ENCODE measurements at places on chromosomes 16 and 17.
A peak's percentile ranks its signal among the peaks of the same experiment; 100 is the strongest.

GRCh38 chr17:40560592-40561293 lies 4.5 kb downstream of the CCR7 start:
- peak; percentile 73 for DNase-seq

GRCh38 chr17:73940511-73940910 lies 263.0 kb upstream of the RPL38 start:
- DNase-seq = no peak

- no peak for DNase-seq
These were observed 28.5 kb upstream of the SLC7A5 start for GRCh38 chr16:87897521-87898505.

GRCh38 chr17:68013385-68013784 lies 17.1 kb upstream of the C17orf58 start:
- DNase-seq = no peak

- DNase-seq = no peak
These were observed 30.5 kb downstream of the HS3ST2 start for GRCh38 chr16:22844416-22844815.

DNA sequence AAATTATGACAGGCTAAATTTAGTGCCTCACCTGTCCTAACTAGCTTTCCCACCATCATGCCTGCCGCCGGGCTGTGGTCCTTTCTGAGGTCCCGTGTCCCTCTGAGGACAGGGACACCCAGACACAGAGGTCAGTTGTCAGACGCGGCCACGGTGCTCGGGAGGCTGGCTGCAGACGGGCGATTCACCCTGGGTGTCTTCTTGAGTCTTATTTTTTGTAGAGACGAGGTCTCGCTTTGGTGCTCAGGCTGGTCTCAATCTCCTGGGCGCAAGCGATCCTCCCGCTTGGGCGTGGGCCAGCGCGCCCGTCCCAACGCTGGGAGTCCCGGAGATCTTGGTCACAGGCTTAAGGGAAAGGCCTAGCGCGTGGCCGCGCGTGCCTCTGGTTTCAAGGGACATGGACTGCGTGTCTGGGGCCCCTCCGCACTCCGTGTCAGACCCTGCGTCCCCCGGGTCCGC lies 797 bp upstream of the RAB11FIP3 start:
- peak; percentile 55 for DNase-seq

DNA sequence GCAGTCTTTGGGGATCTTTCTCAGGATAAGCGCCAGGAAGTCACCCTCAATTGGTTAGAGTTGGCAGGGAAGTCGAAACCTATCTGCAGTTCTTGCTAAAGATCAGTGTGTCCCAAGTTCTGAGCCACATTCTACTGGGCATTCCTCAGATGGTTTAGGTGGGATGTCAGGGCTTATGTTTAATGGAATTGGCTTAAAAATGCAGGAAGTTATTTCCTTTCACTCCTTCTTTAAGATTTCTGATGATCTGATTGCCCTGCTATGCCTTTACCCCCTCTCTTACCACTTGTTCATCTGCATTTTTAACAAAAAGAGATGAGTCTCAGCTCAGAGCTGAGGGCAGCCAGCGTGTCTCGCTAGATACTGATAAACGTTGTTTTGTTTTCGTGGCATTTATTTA lies 30.8 kb downstream of the FOXL1 start:
- DNase-seq = no peak

DNA sequence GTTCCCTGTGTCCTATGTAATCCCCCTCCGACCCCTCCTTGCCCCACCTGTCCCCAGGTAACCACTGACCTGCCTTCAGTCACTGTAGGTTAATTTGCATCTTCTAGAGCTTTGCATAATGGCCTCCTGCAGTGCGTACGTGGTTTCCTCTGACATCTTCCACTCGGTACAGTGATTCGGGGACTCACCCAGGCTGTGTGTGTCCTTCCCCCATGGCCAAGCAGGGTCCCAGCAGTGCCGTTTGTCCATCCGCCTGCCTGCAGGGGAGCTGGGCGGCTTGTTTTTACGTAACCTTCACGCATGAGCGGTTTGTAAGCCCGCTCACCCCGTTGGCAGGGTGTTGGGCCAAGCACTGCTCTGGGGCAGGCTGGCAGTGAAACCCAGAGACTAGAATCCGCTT lies 7.9 kb downstream of the MAPK8IP3 start:
- DNase-seq = no peak

GRCh38 chr16:68660359-68660795 lies 15.3 kb downstream of the CDH3 start:
- no peak for DNase-seq

DNA sequence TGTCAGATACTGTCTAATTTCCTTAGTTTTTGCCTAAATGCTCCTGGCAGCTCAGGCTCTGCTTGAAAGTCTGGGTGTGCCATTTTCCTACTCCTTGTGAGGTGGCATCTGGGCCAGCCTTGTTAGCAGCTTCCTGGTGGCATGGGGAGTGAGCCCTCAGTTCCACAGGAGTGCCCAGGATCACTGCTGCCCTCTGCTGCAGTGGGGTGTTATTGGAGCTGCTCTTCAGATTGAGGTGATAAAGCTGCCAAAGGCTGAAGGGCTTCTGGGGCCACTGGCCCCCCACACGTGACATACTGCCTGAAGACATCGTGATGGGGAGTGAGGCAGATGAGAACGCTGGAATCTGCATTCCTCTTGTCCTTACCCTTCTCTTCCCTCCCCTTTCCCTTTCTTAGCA lies 27.4 kb downstream of the CEP95 start:
- DNase-seq = peak; percentile 41

DNA sequence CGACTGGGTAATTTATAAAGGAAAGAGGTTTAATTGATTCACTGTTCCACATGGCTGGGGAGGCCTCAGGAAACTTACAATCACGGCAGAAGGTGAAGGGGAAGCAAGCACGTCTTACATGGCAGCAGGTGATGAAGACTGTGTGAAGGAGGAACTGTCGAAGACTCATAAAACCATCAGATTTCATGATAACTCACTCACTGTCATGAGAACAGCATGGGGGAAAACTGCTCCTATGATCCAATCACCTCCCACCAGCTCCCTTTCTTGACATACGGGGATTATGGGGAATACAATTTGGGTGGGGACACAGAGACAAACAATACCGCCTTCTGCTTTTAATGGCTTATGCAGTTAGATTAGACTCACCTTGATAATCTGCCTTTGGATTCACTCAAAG lies 19.4 kb upstream of the IRF8 start:
- DNase-seq = no peak

GRCh38 chr17:71480099-71480498 lies 640.7 kb upstream of the SOX9 start:
- no peak for DNase-seq
